ENCODE measurements at places on chromosomes 1 and 21. TPM values are rescaled to one million over a fixed set of nuclear protein-coding genes. Genes with fewer than 3 reads are reported as not detected.
A peak's percentile ranks its signal among the peaks of the same experiment; 100 is the strongest.

CA6 gene
- total RNA-seq, result not detected

LHX8 gene
- total RNA-seq, result not detected

COL16A1 gene
- total RNA-seq, result 11.8 TPM

DNA sequence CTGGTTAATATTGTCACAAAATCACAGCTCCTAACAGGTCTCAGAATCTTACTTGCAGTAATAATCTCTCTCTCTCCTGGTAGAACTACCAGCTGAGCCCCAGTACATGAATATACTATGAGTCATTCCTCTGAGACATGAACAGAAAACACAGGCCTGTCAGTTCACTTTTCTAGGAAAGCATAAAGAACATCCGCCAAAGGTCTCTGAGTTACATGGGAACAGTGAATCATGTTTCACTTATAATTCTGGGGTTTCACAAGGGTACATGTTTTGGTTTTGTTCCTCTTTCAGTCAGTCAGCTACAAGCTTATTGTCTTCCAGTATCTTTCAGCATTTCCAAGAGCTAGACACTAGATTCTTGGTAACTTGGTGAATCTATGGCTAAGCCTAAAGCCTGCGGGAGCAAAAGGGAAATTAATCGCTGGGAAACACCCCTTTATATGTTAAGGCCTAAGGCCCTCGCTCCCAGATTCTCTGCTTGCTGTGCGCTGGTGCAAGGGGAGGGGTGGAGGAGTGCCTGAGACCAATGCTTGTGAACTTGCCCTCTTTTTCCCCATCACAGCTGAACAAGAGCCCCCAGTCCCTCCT is 31.7 kb downstream of the IFNGR2 start:
- DNase-seq, result peak; percentile 24

A3GALT2 gene
- not detected for total RNA-seq

DNA sequence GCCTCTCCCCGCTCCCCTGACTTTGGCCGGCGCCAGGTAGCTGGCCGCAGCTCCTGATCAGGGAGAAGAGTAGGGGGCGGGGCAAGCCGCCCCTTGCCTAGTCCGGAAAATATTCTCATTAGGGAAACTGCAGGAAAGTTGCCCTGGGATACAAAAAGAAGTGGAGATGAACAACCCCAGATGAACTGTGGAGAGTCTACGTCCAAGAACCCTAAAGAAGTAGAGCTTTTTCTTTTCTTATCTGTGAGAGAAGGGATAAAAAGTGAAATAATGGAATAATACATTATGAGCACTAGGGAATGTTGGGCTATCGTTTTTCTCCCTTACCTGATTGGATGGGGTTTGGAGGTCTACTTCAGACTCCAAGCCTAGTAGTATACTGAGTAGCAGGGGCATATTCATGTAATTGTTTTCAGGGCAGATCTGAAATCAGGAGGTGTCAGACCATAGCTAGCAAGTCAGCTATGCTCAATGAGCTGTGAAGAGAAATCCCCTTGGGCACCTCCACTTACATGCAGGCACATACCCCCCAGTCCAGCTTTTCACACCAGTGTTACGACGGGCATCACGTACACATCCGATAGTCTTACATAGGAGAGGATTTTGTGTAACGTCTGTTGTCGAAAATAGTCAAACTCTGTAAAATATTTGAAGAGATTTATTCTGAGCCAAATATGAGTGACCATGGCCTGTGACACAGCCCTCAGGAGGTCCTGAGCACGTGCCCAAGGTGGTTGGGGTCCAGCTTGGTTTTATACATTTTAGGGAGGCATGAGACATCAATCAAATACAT is 1.7 kb upstream of the DUSP10 start:
- no peak for DNase-seq

DMBX1 gene
- not detected for total RNA-seq

DNA sequence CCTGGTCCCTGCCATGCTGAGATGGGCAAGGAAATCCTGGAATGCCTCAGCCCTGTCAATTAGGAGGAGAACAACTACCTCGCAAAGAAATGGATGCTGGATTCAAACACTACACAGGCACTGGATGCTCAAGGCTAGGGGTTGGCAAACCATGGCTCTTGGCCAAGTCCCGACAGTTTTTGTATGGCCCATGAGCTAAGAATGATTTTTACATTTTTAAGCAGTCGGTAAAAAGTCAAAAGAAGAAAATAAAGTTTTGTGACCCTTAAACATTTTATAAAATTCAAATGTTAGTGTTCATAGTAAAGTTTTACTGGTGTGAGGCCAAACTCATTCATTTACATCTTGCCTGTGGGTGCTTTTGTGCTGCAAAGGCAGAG is 6.5 kb downstream of the CDK18 start:
- DNase-seq, result no peak

- no peak for DNase-seq
These were observed 8.6 kb downstream of the UBE2U start for GRCh38 chr1:64212031-64212430.

DNA sequence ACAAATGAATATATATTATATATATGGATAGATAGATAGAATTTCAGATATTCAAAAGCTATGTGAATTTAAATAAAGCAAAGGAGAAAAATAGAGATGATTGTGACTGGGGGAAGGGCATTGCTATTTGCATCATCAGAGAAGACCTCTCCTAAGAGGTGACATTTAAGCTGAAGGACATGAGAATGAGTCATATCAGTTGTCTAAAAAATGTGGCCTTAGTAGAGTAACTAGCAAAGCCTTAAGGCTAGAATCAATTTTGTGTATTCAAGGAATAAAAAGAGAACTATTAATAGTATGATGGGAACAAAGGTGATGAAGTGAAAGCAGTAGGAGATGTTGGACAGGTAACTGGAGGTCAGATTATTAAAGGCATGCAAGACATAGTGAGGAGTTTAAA is 34.8 kb upstream of the SLC35F3 start:
- no peak for DNase-seq

OR2T29 gene
- not detected for total RNA-seq

MANEAL gene
- 4.9 TPM for total RNA-seq

DNA sequence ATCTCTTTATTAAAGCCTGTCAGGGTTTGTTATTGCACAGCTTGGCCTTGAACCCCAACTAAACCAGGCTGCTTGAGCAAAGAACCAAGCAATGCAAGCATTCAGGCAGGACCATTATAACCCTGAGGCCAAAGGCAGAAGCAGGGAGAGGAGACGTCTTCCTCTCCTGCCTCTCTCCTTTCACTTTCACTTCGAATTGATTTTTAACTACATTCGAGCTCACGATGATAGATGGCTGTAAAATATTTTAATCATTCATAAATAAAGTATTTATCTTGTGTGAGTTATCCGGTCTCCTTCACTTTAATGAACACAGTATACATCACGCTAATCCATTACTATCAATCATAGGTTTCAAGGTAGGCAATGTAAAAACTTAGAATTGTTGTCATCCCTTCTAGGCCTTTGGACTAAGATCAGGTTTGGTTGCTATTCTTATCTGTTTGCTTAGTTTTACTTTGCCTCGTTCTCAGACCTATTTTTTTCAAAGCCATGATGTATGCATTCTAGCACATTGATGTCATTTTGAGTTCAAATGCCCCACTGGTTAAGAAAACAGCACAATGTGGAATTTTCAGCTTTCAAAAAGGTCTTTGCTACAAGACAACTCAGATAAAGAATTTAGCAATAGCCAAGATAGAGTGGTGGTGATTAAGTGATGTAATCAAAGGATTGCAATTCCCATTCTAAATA is 480.2 kb upstream of the RUNX1 start:
- DNase-seq, result no peak

DNA sequence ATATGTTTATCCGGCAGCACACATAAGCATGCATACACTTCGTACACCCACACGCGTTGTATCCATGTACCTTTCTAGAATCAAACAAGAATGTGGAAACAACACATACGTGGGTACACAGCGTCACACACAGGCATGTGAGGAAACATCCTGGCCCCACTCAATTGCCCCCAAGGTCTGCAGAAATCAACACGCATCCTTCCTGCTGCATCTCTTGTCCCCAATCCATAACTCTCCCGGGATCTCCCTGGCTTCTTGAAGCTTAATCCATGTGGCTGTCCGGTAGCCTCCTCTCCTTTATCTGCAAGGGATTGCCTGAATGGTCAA is 5.5 kb upstream of the TBX15 start:
- DNase-seq, result no peak

DNA sequence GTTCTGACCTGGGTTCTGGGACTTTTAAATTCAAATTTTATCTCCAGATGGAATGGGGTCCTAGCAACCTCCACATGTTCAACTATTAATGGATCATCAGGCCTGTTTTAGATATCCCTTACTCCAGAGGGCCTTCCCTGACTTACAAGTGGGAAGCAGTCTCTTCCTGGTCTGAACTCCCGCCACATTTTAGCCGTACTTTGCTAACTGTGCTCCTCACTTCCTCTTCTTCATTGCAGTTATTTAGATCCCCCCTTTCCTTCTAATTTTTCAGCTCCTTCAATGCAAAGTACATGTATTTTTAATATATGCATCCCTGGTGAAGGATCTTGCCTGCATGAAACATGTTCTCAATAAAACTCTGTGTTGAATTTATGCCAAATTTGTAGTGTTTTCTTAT is 3.7 kb downstream of the CD1A start:
- no peak for DNase-seq

GRCh38 chr1:56972976-56973375 is 7.2 kb upstream of the C8B start:
- DNase-seq, result no peak

DNA sequence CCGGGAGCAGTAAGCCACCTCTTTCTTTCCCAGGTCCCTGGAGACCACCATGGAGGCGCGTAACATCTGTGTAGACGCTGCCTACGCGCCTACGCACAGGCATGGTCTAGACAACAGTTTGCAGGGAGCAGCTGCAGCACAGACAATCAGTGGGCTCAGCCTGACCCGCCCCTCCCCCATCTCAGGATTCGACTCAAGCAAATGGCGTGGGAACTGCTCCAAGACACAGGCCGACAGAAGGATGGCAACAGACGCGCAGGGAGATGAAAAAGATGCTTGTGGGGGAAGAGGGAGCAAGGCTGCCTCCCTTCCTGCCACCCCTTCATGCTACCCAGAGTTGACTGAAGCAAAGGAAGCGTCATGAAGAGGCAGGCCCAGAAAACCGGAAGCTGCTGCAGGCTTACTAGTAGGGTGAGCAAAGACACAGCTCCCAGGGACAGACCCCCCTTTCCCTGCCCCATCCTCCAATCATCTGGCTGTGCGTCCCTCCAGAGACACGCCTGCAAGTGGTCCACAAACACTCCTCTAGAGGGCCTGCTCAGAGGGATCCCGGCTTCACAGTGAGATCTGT is 19.5 kb downstream of the STK40 start:
- DNase-seq, result peak; percentile 75

OR2C3 gene
- 0.06 TPM for total RNA-seq

SAMD13 gene
- total RNA-seq, result 2.2 TPM

GRCh38 chr1:162372159-162373071 is 4.2 kb downstream of the SPATA46 start:
- DNase-seq, result no peak

DNA sequence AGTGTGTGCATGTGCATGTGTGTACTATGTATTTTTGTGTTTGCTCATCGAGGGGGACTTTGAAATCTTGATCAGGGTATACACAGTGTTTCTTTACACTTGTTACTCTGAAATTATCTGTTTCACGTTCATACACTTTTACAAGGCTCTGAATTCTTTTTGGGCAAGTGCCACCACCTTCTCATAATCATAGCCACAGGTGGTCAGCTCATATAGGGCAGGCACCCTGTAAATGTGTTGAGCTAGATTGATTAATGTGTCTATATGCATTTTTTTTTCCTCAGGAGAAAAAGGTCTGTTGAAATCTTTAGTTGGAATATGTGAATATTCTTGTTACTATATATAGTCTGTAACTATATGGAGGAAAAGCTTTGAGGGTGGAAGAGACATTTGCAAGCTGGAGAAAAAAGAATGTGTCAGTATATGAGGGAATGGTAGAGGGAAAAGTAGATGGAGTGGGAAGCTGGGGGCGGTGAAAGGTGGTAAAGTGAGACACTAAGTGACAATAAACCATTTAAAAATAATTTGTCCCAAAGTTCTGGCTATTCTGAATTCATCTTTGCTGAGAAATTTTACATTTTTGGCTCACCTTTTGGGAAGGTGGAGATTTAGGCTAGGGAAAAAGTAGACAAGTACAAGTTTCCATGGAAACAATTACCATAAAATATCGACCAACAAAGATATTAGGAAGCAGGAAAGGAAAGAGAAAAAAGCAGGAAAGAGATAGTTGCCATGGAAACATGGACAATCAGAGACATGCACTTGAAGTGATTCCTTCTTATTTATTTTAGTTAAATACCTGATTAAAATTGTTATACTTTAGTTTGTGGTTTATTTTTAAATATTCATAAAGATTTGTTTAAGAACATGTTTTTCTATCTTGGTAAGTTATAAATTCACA is 277.5 kb downstream of the PDE4B start:
- no peak for DNase-seq

DNA sequence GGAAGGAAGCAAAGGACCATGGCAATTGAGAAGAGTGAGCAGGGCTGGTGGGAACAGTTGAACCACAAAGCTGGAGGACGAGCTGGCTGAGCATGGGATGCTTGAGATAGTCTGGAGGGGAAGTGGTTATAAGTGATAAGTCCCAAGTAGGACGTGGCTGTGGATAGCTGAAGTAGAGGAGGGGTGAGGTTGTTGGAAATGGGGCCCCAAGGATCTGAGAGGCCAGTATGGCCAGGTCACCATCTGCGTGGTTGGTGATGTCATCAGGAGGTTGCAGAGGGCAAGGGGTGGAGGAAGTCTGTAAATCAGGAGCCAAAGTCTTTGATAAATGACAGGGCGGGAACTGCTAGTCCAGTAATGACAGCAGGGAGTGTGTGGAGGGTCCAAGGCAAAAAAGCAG is 11.0 kb upstream of the REN start:
- no peak for DNase-seq

DNA sequence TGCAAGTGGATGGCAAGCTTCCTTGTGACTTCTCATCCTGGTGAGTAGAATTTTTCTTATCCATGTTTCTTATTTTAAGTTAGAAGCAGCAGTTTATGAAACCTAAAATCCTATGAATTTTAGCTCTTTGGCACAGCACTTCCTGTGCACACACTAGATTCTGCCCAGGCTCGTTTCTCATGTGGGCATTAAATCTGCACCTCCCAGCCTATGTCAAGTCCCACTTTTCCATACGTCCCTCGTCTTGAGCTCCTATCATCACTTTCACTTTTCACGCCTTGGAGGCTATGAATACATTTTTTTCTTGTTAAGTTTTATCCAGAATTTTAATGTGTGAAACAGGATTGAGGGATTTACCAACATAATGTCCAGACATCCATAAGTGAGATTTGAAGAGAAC is 142.1 kb downstream of the MRPS6 start:
- DNase-seq, result no peak

GRCh38 chr1:7885513-7886404 is 32.9 kb upstream of the UTS2 start:
- DNase-seq, result peak; percentile 89

ANKRD35 gene
- 1.5 TPM for total RNA-seq

- DNase-seq, result no peak
These were observed 60.9 kb upstream of the KLHDC7A start for GRCh38 chr1:18419845-18420184.
